ENCODE measurements at places on chromosomes 6 and 20.

GRCh38 chr20:3328501-3328900 lies 79.0 kb downstream of the DNAAF9 start:
- H3K27ac ChIP-seq: no peak overlapping the region
- H3K27me3 ChIP-seq: no peaks in the 10 kb centered on the region
- no peak for DNase-seq
- peak overlapping the region; percentile 55 for H3K4me3 ChIP-seq
- peaks cover 16% of the 10 kb centered on the region for H3K4me1 ChIP-seq
- H3K36me3 ChIP-seq: peaks cover 35% of the 10 kb centered on the region

GRCh38 chr20:23270382-23270911 lies 80.1 kb upstream of the NXT1 start:
- no peaks in the 10 kb centered on the region for H3K4me1 ChIP-seq
- H3K36me3 ChIP-seq: no peaks in the 10 kb centered on the region
- H3K27ac ChIP-seq: no peak overlapping the region

DNA sequence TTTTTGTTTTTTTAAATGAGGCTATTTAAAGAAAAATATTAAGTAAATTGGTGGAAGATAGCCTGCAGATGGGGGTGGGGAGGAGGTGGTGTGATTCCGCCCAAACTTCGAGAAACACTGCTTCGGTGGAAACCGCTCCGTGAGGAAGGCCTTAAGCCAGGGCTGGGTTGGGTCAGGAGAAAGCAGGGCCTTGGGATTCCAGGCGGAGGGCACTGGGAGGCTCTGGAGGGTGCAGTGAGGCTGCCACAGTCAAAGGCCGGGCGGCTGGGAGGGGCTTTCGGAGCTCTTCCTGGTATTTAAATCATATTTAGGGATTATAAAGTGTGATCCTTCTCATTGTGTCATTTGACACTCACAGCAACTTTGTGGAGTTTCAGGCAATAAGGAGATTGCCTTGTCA lies 22.2 kb upstream of the SCRT2 start:
- H3K4me3 ChIP-seq: no peak overlapping the region
- no peaks in the 10 kb centered on the region for H3K27me3 ChIP-seq
- no peak overlapping the region for H3K27ac ChIP-seq
- no peaks in the 10 kb centered on the region for H3K36me3 ChIP-seq
- H3K4me1 ChIP-seq: no peaks in the 10 kb centered on the region

DNA sequence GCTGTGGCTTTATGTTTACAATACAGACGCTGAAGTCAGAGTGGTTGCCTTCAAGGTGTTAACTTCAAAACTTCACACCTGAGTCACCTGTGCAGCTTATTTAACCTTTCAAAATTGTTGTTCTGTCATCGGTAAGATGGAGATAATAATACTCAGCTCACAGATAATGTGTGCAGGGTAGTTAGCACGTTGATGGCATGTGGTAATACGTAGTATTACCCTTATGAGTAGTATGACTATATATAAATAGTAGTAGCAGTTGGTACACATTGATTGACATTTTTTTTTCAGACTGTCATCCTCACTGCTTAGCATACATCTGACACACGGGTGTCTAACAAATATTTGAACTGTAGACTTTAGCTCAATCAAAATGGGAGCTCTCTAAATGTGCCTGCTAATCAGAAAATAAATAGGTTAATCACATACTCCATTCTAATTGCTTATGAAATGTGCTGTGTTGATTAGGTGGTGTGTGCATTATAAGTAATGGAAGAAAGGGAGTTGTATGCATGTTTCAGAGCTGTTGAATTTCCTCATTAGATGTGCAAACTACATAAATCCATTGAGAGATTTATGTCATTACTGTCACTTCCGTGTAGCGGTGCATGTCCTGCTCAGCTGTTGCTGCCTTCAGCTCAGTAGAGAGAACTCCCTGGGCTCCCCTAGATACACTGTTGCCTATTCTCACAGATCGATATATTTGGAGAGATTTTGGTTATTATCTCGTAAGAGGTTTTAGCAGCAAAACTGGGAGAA lies 11.2 kb upstream of the MROH8 start:
- peaks cover 24% of the 10 kb centered on the region for H3K36me3 ChIP-seq
- H3K27ac ChIP-seq: peak overlapping the region; percentile 34
- peaks cover 53% of the 10 kb centered on the region for H3K4me1 ChIP-seq
